ENCODE measurements at places on chromosomes 2 and 18.

DNA sequence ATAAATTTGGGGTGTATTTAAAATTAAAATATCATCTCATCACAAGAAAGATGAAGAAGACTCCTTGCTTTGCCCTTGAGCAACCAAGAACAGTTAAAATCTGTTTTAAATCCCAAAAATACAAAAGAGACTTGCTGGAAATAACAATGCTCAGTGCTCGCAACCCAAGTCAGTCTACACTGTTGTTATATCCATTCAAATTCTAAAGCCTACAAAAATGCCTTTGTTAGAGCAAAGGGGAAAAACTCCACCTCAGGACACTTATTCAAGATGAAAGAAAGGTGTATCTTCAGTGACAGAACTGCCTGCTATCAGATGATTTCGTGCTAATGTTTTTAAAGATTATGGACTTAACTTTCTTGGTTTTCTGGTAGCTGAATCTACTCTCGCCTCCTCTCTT, 111.9 kb upstream of the TANK start:
- DNase-seq: no peak

- DNase-seq: no peak
Observed at GRCh38 chr2:166632616-166633015, 138.6 kb upstream of the SCN7A start.

GRCh38 chr2:212427638-212428037, 111.0 kb downstream of the ERBB4 start:
- DNase-seq: no peak

- no peak for DNase-seq
Observed at GRCh38 chr2:160784034-160784433, 290.4 kb upstream of the RBMS1 start.

DNA sequence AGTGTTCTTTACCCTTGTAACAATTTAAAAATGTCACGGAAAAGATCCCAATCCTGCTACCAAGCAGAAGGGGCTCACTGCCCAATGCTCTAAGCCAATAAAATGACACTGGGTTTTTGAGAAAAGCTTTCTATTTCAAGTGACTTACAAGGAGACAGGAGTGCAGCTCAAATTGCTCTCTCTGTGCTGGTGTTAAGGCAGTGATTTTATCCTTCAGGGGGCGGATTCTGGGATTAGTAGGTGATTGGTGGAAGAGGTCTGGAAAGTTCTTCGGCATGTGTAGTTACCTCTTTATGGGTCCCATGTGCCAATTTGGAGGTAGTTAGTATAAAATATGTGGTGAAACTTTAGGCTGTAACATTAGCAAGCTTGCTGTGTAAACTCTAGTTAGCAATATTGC, 27.4 kb upstream of the MCM6 start:
- DNase-seq: no peak

- DNase-seq: no peak
Observed at GRCh38 chr2:166568409-166568808, 74.4 kb upstream of the SCN7A start.

DNA sequence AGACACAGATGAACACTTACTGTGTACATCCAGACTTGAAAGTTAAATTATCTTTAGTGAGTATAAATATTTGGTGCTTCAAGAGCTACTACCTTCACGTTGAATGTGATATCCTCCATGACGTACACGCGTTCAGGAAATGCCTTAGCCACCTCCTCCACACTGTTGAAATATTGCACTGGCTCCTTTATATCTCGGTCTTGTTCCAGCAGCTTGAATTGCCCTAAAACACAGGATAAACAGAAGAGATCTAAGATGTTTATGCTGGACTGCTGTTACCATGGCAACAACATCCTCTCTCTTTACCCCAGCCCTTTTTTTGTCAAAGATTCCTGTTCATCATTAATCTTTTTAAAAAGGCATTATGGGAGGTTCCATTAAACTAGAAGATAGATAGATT, 120.3 kb downstream of the MEP1B start:
- DNase-seq: no peak

DNA sequence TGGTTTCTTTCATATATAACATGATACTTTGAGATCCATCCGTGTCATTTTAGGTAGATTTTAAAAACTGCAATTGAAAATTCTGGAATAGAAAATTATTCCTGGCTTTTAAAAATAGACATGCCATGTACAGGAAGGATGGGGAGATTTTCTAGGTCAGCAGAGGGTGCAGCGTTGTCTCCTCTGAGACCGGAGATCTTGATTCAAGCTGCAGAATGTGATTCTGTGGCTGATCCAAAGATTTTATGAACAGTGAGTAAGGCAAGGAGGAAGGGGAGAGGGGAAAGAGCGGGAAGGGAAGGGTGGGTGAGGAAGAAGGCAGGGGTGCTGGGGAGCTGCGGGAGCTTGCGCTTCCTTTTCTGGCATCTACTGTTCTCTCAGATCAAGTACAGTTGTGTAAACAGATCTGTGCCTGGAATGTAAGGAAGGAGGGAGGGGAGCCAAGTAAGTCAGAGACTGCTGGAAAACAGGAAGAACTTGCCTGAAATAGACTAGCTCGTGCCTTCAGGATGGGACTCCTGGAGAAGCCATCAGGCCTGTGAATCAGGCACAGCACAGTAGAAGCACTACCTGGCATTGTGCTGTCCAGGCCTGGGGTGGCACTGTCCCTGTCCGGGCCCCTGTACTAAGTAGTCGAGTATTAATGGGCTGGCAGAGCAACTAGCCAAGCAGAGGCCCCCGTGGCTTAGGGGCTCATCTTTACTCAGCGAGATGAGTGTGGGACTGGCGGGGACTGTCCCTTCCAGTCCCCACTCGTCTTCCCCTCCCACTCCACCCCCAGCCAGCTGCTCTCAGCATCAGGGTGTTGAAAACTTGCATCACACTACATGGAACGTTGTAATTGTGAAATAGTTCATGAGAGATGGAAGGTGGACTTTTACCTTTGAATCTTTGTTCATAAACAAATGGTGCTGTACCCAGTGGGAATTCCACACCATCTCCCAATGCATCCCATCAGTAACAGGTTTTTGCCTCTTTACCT, 163.5 kb downstream of the UXS1 start:
- no peak for DNase-seq

GRCh38 chr18:60421356-60422118, 49.0 kb upstream of the MC4R start:
- no peak for DNase-seq

DNA sequence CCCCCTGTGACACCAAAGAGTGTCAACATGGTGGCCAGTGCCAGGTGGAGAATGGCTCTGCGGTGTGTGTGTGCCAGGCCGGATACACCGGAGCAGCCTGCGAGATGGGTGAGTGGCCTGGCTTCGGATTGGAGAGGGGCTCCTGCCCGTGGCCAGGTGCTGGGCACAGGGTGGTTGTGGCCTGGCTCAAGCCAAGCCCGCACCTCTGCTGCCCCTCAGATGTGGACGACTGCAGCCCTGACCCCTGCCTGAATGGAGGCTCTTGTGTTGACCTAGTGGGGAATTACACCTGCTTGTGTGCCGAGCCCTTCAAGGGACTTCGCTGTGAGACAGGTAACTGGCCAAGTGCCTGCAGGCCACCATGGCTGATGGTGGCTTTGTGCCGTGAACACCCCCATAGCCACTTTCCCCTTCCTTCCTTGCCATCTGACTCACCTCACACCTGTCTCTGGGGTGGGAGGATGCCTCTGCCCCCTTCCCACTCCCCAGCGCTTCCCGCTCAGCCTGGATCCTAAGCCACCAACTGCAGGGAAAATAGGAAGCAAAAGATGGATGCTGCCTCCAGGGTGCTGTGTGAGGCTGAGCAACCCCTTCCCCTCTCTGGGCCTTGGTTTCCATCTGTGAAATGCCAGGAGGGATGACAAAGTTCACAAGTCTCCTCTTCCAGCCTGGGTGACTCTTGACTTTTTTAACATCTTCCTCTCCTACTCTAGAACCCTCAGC, 41.8 kb downstream of the SNED1 start:
- DNase-seq: no peak

All from K562 (cell line).